ENCODE measurements at places on chromosomes 3 and 15. TPM values are rescaled to one million over a fixed set of nuclear protein-coding genes. Genes with fewer than 3 reads are reported as not detected.

DNA sequence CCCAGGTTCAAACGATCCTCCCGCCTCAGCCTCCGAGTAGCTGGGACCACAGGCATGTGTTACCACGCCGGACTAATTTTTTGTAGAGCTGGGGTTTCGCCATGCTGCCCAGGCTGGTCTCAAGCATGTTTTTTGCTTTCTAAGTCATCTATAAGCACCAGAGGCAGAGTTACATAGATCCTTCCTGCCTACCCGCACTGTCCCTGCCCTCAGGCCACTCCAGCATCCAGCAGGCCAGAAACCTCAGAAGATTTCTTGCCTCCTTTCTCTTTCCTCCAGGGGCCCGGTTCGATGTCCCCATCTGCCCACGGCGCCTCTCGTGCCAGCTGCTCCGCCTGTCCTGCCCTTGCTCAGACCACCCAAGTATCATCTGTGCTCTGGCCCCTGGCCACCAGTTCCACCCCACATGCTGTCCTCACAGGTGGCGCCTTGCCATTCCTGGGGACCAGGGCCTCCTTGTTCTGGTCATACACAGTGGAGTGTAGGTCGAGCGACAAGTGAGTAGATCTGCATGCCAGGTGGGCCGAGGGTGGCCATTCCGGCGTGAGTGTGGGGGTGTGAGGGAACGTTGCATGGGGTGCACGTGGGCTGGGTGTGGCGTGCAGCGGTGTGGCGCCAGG lies 27.3 kb downstream of the KLHDC8B start:
- no peaks in the 10 kb centered on the region for H3K4me1 ChIP-seq
- H3K27ac ChIP-seq = peak overlapping the region; percentile 41
- no peak overlapping the region for H3K4me3 ChIP-seq
- DNase-seq = no peak
- H3K27me3 ChIP-seq = no peaks in the 10 kb centered on the region
- no peaks in the 10 kb centered on the region for H3K36me3 ChIP-seq

GRCh38 chr3:60952055-60952454 lies 299.2 kb downstream of the FHIT start:
- H3K4me3 ChIP-seq = no peak overlapping the region
- no peaks in the 10 kb centered on the region for H3K36me3 ChIP-seq
- no peak for DNase-seq
- no peaks in the 10 kb centered on the region for H3K4me1 ChIP-seq
- H3K27me3 ChIP-seq = no peaks in the 10 kb centered on the region
- no peak overlapping the region for H3K27ac ChIP-seq

DNA sequence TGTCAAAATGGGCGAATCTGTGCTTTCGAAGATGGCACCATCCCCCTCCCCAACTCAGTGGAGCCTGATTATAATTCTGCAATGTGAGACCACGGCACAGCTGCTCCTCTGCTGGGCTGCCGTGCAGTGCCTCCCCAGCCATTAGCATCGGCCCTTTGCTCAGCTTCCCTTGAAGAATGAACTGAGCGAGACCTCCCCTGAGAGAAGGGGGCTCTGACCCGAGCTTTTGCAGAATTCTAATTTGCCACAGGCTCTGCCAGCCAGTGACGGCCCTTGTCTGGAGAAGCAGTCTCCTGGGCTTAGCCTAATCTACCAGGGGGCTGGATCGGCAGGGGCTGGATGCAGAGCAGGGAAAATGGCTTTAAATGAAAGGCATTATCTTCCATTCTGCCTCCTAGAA lies 57.2 kb downstream of the GLDN start:
- no peak overlapping the region for H3K4me3 ChIP-seq
- H3K27ac ChIP-seq = no peak overlapping the region
- no peaks in the 10 kb centered on the region for H3K4me1 ChIP-seq
- H3K36me3 ChIP-seq = no peaks in the 10 kb centered on the region

BOC gene
- total RNA-seq = 77.4 TPM

DUOXA1 gene
- total RNA-seq = 1.4 TPM

MESP1 gene
- 12.4 TPM for total RNA-seq

- no peak overlapping the region for H3K4me3 ChIP-seq
- H3K4me1 ChIP-seq = no peaks in the 10 kb centered on the region
- H3K27me3 ChIP-seq = no peaks in the 10 kb centered on the region
- no peaks in the 10 kb centered on the region for H3K36me3 ChIP-seq
- no peak for DNase-seq
- no peak overlapping the region for H3K27ac ChIP-seq
Measured at GRCh38 chr3:167450675-167451074, 23.2 kb downstream of the SERPINI2 start.

DNA sequence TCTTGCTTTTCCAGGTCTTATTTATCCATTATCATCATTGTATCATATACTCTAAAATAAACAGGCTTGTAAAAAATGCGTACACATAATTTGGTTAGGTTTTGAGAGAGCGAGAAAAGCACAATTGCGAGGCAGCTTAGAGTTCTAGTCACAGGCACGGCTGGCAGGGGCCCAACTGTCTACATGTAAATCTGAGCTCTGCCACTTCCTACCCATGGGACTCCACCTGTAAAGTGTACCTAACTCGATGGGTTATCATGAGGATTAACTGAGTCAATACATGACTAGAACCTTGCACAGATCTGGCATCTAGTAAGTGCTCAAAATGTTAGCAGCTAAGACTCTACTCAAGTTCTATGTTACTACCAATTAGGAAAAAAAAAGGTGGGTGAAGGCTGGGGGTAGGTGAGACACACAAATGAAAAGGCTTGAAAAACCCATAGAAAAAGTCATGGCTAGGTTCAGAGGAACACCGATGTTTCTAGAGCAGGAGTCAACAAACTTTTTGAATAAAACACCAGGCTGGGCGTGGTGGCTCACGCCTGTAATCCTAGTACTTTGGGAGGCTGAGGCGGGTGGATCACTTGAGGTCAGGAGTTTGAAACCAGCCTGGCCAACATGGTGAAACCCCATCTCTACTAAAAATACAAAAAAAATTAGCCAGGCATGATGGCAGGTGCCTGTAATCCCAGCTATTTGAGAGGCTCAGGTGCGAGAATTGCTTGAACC lies 36.2 kb downstream of the GLB1 start:
- peaks cover 3% of the 10 kb centered on the region for H3K4me1 ChIP-seq
- DNase-seq = peak; percentile 21
- no peaks in the 10 kb centered on the region for H3K27me3 ChIP-seq
- H3K27ac ChIP-seq = no peak overlapping the region
- no peak overlapping the region for H3K4me3 ChIP-seq

- H3K36me3 ChIP-seq = no peaks in the 10 kb centered on the region
- DNase-seq = peak; percentile 29
- H3K27ac ChIP-seq = peak overlapping the region; percentile 85
- peak overlapping the region; percentile 58 for H3K4me3 ChIP-seq
- no peaks in the 10 kb centered on the region for H3K27me3 ChIP-seq
Measured at GRCh38 chr15:64045774-64046420, 388 bp downstream of the DAPK2 start.

GRCh38 chr3:189842681-189843602 lies 211.8 kb downstream of the TP63 start:
- no peaks in the 10 kb centered on the region for H3K36me3 ChIP-seq
- H3K27me3 ChIP-seq = no peaks in the 10 kb centered on the region
- no peaks in the 10 kb centered on the region for H3K4me1 ChIP-seq

DNA sequence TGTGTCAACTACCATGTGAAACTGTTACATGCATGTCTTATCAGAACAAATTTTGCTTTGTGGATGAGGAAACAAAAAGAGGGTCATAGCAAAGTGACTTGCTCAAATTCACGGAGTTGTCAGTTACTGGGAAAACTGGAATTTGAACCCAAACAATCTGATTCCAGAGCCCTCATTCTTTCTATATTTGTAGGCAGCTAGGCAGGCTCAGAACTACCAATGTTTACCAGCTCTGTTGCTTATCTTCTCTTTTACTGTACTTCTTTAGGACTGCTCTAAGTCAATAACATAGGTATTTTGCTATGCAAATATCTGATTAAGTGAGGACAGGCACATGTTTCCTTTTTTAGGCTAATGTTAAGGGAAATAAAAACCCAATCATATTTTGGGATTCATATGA lies 450.5 kb downstream of the ZPLD1 start:
- no peaks in the 10 kb centered on the region for H3K4me1 ChIP-seq
- DNase-seq = no peak
- H3K36me3 ChIP-seq = no peaks in the 10 kb centered on the region
- H3K4me3 ChIP-seq = no peak overlapping the region

GRCh38 chr15:77634266-77634962 lies 1.7 kb upstream of the LINGO1 start:
- peak; percentile 83 for DNase-seq
- H3K4me3 ChIP-seq = no peak overlapping the region
- H3K27ac ChIP-seq = no peak overlapping the region
- H3K4me1 ChIP-seq = peaks cover 14% of the 10 kb centered on the region

GRCh38 chr3:72830452-72831223 lies 17.6 kb downstream of the SHQ1 start:
- H3K4me3 ChIP-seq = no peak overlapping the region
- no peak for DNase-seq
- no peak overlapping the region for H3K27ac ChIP-seq
- H3K36me3 ChIP-seq = no peaks in the 10 kb centered on the region

DNA sequence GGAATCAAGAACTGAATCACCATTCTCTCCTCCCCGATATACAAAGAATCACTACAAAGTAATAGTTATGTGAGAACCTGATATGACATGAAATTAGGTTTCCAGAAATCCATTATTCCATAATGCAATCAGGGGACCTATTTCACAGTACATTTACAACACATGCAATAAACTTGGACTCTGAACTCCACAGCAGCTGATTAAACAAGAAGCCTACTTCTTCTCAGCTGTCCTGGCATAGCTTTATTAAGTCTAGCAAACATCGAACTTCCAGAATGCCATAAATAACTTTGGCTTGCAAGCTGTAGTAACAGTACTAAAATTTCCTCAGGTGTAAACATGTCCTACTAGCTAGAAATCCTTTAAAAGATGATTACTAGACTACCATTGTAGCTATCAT lies 17.8 kb downstream of the PDCD10 start:
- no peak overlapping the region for H3K4me3 ChIP-seq
- H3K27ac ChIP-seq = no peak overlapping the region
- H3K27me3 ChIP-seq = no peaks in the 10 kb centered on the region
- no peak for DNase-seq

GREM1 gene
- 10.9 TPM for total RNA-seq

DNA sequence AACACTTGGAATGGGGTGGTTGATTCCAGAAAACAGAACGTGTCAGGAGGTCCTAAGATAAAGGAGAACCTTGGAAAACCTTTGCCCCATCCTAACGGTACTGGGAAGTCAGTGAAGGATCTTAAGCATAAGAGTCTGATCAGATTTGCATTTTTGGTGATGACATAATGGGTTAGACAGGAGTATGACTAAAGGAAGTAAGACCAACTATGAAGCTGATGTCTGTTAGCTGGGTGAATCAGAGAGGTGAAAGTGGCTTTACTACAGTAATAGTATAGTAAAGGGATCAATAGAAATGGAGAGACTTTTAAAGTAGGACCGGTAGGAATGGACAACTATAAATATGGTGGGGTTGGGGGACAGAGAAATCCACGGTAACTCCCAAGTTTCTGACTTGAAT lies 12.6 kb downstream of the GTF2A2 start:
- no peak overlapping the region for H3K4me3 ChIP-seq
- H3K27ac ChIP-seq = no peak overlapping the region
- H3K4me1 ChIP-seq = peaks cover under 1% of the 10 kb centered on the region
- no peaks in the 10 kb centered on the region for H3K27me3 ChIP-seq

GRCh38 chr3:160200353-160200752 lies 24.9 kb upstream of the C3orf80 start:
- H3K4me3 ChIP-seq = no peak overlapping the region
- no peaks in the 10 kb centered on the region for H3K27me3 ChIP-seq
- DNase-seq = no peak

DNA sequence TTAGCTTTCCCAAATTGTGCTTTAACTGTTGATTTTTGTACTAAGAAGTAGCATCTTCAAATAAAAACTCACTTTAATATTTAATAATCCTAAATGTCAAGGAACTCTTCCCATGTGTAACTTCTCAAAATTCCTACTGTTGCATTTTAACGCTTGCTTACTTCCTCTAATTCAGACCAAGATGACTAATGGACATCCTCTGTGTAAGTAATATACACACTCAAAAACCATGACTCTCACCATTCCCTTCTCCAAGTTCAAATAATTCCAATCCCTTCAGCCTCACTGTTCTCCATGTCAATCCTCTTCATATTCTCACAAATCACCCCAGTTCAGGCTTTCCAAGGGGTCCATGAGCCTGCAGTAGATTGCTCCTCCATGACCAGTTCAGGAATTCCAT lies 13.0 kb downstream of the MRPL46 start:
- peaks cover 4% of the 10 kb centered on the region for H3K27me3 ChIP-seq
- no peak overlapping the region for H3K4me3 ChIP-seq
- H3K36me3 ChIP-seq = no peaks in the 10 kb centered on the region
- H3K4me1 ChIP-seq = no peaks in the 10 kb centered on the region
- H3K27ac ChIP-seq = no peak overlapping the region
- DNase-seq = no peak

DNA sequence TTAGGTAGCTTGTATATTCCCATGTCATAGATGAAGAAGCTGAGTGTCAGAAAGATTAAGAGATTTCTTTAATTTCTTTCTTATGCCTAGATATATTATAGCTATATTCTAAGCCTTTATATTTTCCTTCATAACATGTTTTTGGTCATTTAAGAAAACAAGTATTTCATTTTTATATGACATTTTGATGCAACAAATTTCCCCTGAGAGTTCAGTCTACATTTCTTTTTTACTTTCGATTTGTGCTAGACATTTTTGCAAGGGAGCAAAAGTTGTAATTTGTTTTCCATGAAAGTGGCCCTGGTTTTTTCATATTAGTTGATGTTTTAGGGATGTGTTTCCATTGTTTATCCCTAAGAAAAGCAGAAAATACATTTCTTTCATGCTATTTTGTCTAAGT lies 344.9 kb downstream of the NLGN1 start:
- no peaks in the 10 kb centered on the region for H3K36me3 ChIP-seq
- H3K4me3 ChIP-seq = no peak overlapping the region
- no peaks in the 10 kb centered on the region for H3K27me3 ChIP-seq
- H3K27ac ChIP-seq = no peak overlapping the region
- DNase-seq = no peak
- H3K4me1 ChIP-seq = no peaks in the 10 kb centered on the region

GRCh38 chr3:47362701-47363100 lies 18.1 kb upstream of the PTPN23 start:
- no peaks in the 10 kb centered on the region for H3K27me3 ChIP-seq
- DNase-seq = no peak
- H3K4me1 ChIP-seq = peaks cover 10% of the 10 kb centered on the region
- no peaks in the 10 kb centered on the region for H3K36me3 ChIP-seq
- H3K27ac ChIP-seq = no peak overlapping the region

DNA sequence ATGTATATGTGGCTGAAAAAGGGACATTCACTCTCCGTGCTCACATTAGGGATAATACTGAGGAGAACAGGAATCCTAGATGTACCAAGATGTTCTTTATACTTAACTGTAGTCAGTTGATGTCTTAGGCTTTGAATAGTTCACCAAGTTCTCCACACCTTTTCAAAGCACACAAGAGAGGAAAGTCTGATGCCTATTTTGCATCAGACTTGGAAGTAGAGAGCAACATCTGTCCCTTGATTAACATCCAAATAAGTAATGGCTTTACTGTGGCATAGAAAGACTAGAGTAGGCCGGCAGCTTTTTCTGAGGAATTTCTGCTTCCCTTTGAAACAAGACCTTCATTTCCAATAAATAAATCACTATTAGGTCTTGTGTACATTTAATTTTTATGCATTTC lies 34.0 kb downstream of the PIGB start:
- peaks cover 26% of the 10 kb centered on the region for H3K36me3 ChIP-seq
- no peaks in the 10 kb centered on the region for H3K4me1 ChIP-seq
- DNase-seq = no peak
- no peaks in the 10 kb centered on the region for H3K27me3 ChIP-seq
- H3K27ac ChIP-seq = no peak overlapping the region

SPATA12 gene
- not detected for total RNA-seq
